Stimulated activated CD4-positive, alpha-beta T cell treated with anti-CD3 and anti-CD28 coated beads, Interleukin-15, amount 100 ng/mL, for 48 hours (primary cell): ENCODE measurements at places on chromosomes 11 and 22.
A peak's percentile ranks its signal among the peaks of the same experiment; 100 is the strongest.

DNA sequence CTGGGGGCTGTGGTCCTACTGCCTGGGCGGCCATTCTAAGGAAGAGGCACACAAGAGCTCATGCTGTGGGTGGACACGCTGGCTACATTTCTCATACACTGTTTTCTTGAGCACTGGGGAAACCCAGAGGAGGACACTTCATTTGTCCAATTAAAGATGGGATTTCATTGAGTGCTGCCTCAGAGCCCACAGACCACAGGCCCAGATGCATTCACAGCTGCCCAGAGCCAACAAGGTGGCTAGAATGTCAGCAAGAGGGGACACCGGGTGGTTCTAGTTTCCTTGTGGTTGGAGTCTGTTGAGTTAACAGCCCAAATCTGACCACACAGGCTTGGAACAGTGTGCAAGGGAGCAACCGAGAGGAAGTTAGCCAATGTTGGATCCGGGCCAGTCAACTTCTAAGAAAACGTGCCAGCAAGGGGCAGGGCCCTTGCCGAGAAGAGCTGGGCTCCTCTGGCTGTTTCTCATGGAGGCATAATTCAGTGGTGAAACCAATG, 35.0 kb upstream of the SORL1 start:
- DNase-seq: peak; percentile 24

GRCh38 chr22:37661160-37661924, 2.8 kb downstream of the PDXP start:
- no peak for DNase-seq

DNA sequence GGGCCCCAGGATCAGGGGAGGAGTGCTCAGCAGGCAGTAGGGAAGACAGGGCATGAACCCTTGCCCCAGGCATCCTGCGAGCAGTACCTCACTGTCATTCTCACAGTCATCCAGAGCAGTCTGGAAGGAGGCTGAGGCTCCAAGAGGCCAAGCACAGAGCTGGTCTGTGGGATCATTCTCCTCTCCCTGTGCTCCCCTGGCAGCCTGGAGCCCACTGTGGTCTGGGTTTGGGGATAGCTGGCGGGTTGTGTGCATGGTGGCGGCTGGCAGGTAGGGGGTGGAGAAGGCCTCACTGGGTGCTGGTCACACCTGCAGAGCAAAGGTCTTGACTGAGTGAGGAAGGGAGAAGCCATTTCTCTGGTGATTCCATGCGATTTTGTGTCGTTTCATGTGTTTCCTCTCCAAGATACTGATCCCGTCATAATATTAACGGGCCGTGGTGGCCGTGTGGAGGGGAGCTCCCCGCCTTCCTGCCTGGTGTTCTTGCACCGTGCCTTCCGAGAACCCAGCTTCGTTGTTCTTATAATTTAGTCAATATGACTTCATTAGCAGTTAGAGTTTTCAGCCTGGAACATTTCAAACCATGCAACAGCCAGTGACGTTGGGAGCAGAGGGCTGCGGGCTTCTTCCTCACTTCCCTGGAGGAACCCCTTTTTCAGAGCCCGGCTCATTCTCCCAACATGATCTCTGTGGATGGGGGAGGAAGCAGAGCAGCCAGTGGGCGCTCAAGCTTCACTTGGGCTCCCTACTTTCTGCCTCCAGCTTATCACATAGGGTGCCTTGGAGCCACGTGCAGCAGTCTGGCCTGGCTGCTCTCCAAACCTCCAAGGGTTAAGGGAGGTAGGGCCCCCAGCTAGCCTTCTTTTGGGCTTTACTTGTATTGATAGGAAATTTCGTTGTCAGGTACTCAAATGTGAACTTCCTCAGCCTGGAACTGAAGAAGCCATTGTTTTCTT, 20.8 kb upstream of the ADORA2A start:
- no peak for DNase-seq

- DNase-seq: no peak
Measured at GRCh38 chr11:93563857-93564256, 20.7 kb upstream of the SMCO4 start.

GRCh38 chr11:87878373-87878825, 296.8 kb downstream of the RAB38 start:
- DNase-seq: no peak

DNA sequence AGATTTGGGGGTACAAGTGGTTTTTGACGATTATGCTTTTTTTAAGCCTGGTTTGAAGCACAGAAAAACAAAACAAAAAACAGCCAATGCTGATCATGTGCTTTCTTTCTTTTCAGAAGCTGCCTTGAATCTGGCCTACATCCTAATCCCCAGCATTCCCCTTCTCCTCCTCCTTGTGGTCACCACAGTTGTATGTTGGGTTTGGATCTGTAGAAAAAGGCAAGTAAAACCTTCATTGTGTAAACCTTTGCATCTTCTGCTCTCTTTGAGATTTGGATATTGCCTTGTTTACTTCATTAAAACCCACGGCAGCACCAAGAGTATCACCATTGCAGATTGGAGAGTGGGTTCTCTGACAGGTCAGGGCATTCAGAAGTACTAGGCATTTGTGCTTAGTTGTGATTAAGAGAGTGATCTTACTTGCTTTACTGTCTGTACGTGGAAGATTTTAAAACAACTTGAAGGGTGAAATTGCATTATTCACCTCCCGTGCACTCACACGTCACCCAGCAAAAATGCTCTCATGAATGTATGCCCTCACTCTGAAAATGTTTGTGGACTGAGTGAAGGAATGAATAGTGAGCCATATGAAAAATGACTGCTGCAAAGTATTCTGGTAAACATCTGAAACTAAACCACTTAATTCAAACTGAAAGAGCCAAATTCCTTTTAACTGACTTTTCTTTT, 17.0 kb downstream of the LAYN start:
- no peak for DNase-seq
